ENCODE measurements at places on chromosomes 4 and X.

DNA sequence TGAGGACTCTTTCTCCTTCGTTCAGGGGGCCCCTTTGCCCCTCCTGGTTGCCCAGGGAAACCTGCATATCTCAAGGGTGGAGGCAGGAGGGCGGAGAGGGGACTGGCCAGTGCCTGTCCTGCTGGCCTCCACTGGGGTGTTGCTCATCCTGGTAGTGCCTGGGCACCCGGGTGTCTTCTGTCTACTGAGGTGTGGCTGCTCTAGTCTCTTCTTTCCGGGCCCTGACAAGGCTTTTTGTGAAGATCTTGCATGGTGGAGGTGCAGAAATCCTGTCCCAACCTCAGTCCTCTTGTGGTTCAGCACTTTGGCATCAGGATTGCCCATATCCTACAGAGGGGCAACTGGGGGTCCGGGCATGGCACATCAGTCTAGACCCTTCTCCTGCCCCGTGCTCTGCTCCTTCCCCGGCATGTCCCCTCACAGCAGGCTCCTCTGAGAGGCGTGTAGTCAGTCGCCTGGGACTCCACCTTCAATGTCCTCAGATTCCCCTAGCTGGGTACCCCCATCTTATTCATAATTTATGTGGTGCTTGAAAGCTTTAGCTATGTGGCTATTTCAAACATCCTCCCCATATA is 1.9 kb downstream of the CCDC110 start:
- no peak for DNase-seq

GRCh38 chrX:74242050-74242449 is 61.9 kb upstream of the ZCCHC13 start:
- no peak for DNase-seq

GRCh38 chrX:50168241-50168687 is 32.5 kb downstream of the AKAP4 start:
- DNase-seq: no peak

- no peak for DNase-seq
Measured at GRCh38 chr4:25962393-25962792, 48.4 kb downstream of the SMIM20 start.

GRCh38 chr4:7753931-7754465 is 185.7 kb downstream of the AFAP1 start:
- no peak for DNase-seq

- DNase-seq: no peak
Measured at GRCh38 chr4:158760866-158761265, 8.0 kb upstream of the FNIP2 start.

DNA sequence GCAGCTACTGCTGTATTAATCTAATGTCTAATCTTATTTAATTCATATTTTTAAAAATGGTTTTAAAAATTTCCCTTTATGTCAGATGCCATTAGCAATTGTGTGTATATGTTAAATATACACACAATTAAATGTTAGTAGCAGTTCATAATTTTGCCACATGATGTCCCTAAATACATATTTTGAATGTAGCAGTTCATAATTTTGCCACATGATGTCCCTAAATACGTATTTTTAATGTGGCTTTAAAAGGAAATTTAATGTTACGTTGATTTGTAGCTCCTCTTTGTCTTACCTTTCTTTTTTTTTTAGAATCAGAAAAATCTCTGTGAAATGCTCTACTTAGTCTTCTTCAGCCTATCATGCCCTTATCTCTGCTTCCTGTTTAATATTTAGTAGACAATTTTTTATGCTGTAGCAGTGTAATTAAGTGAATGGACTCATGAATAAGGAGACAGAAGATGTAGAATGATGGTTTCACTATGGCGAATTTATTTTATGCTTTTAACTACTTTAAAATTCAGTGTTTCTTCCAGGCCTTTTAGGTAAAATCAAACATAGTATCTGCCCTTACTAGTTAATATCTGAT is 26.1 kb downstream of the RBM46 start:
- no peak for DNase-seq

- DNase-seq: no peak
Measured at GRCh38 chrX:29851857-29852605, 363.3 kb upstream of the MAGEB2 start.

All from 8988T (cell line).